DMS153 (cell line): ENCODE measurements at places on chromosomes 16 and 17.

- DNase-seq = no peak
Observed at GRCh38 chr17:68596411-68596945, 4.7 kb downstream of the FAM20A start.

- no peak for DNase-seq
Observed at GRCh38 chr17:18267927-18268711, 7.7 kb downstream of the MIEF2 start.

DNA sequence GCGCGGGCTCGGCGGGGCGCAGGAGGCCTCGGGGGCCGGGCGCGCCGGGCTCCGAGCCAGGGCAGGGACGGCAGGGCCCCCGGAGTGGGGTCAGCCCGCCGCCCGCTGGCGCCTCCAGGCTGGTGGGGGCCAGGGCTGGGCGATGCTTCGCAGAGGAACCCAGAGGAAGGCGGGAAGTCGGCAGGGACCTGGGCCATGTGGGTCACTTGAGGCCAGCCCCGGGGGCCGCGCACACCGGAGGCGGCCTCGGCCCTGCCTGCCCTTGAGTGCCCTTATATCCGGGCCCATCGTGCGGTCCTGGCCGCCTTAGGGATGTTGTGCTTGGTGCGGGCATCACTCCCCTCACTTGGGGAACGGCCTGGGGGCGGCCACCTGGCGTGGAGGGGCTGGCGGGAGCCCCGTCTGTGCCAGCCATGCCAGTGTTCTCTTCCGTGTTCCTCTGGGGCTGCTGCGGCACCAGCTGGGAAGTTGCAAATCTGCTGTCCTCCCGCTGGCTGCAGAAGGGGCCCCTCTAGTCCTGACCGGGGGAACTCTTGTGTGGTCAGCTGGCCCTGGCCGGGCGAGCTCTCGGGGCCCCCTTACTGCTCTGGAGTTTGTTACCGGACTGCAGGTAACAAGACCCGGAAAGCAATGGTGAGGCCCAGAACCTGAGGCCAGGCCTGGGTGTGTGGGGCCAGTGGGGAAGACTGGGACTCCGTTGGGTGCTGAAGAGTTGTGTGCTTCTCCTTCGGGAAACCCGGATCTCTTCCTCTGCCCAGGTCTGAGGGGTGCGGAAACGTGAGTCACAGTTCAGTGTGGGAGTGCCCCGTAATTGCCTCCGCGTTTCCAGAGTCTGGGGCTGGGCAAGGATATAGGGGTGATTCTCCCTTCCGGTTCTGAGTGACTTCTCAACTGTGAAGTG lies 849 bp downstream of the CAPN15 start:
- DNase-seq = no peak

GRCh38 chr16:87076950-87077749 lies 240.0 kb downstream of the C16orf95 start:
- DNase-seq = peak; percentile 35

- peak; percentile 4 for DNase-seq
Observed at GRCh38 chr17:68054296-68054900, 18.9 kb downstream of the KPNA2 start.

- no peak for DNase-seq
Observed at GRCh38 chr17:60412701-60413100, 9.6 kb upstream of the CHCT1 start.

DNA sequence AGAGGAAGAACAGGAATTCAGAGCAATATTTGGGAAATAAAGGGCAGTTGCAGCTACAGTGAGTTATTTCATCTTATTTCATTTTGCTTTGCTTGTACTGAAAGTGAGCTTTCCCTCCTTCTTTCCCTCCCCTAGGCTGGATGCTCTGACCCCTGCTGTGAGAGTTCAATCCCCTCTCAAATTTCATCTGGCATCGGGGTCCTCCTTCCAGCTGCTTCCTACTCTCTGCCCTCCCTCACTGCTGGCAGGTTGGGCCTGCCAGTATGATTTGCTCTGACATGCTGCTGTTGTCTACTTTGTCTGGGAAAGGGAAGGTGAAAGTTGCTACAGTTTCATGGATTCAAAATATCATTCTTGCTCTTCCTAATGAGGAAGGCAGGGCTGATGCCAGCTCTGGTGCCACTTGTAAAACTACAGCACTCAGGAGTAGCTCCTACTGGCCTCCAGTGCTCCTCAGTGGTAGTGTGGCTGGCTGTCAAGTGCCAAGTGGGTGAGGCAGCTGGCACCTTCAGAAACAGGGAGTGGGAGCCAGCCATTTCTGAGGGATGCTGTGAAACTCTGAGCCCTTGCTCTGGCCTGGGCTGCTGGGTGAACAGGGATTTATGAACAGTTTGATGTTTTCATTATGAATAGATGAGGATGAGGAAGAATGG lies 408.6 kb downstream of the HAPSTR1 start:
- DNase-seq = no peak

GRCh38 chr17:50072925-50073324 lies 17.0 kb downstream of the ITGA3 start:
- no peak for DNase-seq
